ENCODE measurements at places on chromosomes 2 and 18.

- peak; percentile 45 for DNase-seq
Measured at GRCh38 chr18:21735452-21736015, 5.1 kb upstream of the MIB1 start.

DNA sequence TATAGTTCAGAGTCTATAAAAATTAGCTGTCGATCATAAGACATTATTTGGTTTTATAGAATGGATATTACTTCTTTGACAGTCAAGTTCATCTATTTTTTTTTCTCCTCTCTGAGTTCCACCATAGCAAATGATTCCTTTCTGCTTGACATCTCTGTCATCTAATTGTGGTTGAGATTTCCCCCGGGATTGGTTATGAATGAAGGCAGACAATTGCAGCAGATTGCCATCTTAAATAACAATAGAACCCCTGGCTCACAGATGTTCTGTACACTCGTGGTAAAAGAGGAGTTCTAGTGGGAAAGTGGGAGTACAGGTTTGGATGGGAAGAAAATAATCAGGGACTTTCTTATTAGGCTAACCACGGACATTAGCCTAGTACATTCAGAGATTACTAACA, 292.1 kb upstream of the NRXN1 start:
- DNase-seq: no peak

DNA sequence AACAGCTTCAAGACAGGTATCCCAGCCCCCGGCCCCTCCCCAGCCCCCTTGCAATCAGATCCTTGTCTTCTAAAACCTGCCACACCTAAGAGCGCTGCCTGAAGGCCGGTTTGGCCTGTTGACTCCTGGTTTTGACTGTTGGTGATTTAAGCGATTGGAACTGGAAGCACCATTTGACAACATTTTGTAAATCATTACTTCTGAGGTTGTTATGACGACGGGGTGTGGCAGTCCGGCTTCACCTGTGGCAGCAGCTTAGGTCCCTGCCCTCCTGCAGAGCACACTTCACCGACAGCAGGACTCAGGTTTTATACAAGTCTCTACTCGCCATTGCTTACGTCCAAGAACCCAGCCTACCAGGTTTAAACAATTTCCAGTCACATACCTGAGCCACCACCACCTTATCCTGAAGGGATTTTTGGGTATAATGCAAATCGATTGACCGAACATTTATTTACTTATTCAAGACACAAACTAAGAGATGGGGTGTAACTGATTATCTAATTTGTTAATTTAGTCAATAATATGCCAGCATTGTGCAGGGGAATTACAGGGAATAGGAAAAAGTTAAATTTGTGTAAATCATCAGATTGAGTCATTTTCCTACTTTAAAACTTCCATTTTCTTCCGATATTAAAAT, 707 bp upstream of the DGUOK start:
- no peak for DNase-seq

GRCh38 chr18:40926679-40927078, 1028.4 kb upstream of the PIK3C3 start:
- no peak for DNase-seq

GRCh38 chr2:15810477-15811150, 129.7 kb upstream of the MYCN start:
- DNase-seq: no peak

- DNase-seq: no peak
Measured at GRCh38 chr2:241132538-241133435, 16.5 kb downstream of the PASK start.

GRCh38 chr18:74183130-74183529, 34.8 kb downstream of the TIMM21 start:
- no peak for DNase-seq

All from activated T-cell treated with anti-CD3 and anti-CD28 coated beads, Interleukin-2, amount 50 U/mL, for 1 hour (primary cell).